Stimulated activated CD4-positive, alpha-beta T cell treated with anti-CD3 and anti-CD28 coated beads, TNF-alpha, amount 100 ng/mL, for 1 hour (primary cell): ENCODE measurements at places on chromosomes 11 and 22.

- no peak for DNase-seq
Measured at GRCh38 chr11:134346976-134347350, 15.2 kb downstream of the GLB1L2 start.

DNA sequence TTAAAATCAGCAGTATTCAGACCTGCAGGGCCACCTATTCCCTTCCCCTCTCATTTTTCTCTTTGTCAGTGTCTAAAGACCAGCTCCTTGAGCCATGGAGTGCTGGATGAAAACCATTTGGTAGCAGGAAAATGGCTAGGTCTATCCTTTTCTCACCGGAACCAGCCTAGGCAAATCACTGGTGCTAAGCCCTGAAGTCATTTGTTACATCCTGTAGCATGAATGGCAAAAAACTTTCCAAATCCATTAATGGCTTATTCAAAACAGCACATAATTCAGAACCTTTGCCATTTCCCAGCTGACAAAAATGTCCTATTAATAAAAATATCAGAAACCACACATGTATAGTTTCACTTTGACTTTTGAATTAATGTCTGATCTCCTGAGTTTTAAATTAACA is 209.5 kb upstream of the E2F8 start:
- no peak for DNase-seq

- DNase-seq = no peak
Measured at GRCh38 chr11:9565822-9566560, 7.5 kb upstream of the WEE1 start.

GRCh38 chr11:57363131-57364080 is 17.5 kb downstream of the PRG3 start:
- no peak for DNase-seq

GRCh38 chr11:126468102-126468521 is 112.6 kb downstream of the ST3GAL4 start:
- no peak for DNase-seq

- no peak for DNase-seq
Measured at GRCh38 chr11:130457623-130458409, 9.4 kb downstream of the ADAMTS15 start.

GRCh38 chr22:47928631-47929030 is 1166.2 kb downstream of the TBC1D22A start:
- no peak for DNase-seq

GRCh38 chr11:37333345-37333744 is 735.3 kb upstream of the RAG2 start:
- DNase-seq = no peak

- no peak for DNase-seq
Measured at GRCh38 chr11:129596351-129596750, 219.3 kb upstream of the TMEM45B start.

DNA sequence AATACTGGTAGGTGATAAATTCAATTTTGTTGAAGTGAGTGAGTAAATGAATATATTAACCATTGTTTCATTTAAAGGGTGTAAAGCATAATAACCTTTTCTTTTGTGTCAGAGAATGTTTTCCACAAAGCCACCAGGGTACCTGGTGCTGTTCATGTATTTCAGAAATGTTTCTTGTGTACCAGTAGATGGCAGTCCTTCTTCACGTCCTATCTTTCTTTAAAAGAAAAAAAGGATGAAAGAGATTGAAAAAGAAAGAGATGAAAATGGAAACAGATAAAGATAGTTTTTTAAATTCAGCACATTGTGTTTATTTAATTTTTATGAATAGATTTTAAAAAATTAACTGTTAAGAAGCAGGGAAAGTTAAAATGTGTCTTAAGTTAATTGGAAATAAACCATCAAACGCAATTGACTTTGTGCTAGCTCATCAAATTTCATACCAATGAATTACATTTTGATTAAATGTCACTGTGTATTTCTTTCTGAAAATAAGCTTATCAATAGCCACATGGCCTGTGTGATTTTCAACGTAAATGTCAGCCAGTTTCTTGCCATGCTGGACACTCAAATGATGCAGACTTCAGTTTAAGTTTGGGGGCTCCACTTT is 65.5 kb upstream of the CHORDC1 start:
- no peak for DNase-seq

DNA sequence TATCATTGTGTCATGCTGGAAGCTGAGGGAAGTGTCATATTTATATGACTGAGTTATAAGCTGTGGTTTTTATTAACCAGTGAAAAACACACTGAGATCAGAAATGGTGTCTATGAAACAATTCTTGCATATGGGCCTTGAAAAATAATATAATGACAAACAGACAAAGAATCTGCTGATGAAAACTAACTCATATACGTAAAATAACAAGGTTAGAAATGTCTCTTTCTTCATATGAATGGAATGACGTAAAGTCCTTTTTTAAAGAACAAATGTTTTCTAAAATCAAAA is 48.8 kb upstream of the PHF21B start:
- DNase-seq = no peak

DNA sequence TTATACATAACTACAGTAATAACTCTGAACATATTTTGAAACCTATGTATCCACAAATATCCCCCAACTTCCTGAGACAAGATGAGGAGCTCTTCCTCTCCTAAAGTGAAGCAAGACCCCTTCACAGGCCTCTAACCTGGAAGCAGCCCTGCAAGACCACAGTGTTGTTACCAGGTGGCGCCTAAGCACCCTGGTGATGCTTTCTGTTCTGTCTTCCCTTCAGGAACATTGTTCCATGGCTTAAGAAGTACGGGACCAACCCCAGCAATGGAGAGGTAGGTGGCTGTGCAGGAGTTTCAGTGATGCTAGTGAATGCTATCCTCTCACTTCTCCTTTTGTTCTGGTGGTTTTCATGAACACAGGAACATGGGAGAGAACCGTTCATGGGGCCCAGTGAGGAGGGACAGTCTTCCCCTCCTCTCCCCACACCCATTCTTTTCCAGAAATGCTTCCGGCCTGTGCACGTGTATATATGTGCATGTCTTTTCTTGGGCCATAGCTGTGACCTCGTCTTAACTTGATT is 6.4 kb downstream of the PPIL2 start:
- no peak for DNase-seq

DNA sequence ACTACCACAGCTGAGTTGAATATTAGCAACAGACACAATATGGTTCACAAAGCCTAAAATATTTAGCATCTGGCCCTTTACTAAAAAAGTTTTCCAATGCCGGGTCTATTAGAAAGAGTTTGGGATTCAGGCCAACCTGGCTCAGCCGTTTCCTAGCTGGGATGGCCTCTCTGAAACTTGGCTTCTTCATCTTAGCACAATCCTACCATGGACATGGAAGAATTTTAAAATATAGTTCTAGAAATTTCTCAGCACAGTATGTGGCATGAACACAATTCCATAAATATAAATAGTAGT is 103.8 kb downstream of the RRAS2 start:
- no peak for DNase-seq

- DNase-seq = no peak
Measured at GRCh38 chr11:71342116-71342515, 89.7 kb upstream of the SHANK2 start.

GRCh38 chr11:14687943-14688627 is 44.5 kb downstream of the PDE3B start:
- DNase-seq = no peak

DNA sequence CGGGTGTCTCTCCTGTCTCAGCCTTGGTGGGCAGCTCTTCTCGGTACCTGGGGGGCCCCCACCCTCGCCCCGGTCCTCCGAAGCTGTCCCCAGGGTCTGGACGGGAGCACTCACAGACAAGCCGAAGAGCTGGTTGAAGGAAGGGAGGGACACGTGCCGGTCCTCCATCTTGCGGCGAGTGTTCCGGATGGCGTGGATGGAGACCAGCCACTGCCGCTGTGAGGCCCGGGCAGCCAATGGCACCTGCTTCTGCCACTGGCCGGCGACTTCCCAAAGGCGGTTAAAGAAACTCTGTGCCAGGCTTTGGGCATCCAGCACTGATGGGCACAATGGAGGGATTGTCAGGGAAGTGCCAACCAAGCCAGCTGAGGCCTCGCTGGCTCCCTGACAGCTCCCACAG is 18.7 kb downstream of the PPM1F start:
- no peak for DNase-seq

- DNase-seq = no peak
Measured at GRCh38 chr11:4680341-4680740, 17.3 kb downstream of the OR51E2 start.

GRCh38 chr11:19577976-19578619 is 134.5 kb upstream of the NAV2 start:
- DNase-seq = no peak

DNA sequence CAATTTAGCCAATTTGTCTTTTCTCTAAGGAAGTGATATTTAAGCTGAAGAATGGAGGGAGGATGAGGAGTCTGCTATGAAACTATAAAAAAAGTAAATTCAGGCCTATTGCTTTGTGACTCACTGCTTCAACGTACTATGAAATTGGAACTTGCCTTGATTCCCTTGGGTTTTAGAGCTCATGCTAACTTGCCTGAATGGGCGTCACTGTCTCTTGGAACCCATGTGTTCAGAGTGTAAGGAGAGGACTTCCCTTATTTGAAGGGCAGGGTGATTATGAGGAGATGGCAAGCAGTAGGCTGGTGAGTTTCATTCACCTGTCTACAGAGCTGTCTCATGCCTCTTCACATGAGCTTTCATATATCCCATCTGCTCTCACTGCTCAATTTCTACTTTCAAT is 28.7 kb upstream of the WT1 start:
- no peak for DNase-seq

- DNase-seq = no peak
Measured at GRCh38 chr11:83545494-83546260, 259.5 kb upstream of the CCDC90B start.

DNA sequence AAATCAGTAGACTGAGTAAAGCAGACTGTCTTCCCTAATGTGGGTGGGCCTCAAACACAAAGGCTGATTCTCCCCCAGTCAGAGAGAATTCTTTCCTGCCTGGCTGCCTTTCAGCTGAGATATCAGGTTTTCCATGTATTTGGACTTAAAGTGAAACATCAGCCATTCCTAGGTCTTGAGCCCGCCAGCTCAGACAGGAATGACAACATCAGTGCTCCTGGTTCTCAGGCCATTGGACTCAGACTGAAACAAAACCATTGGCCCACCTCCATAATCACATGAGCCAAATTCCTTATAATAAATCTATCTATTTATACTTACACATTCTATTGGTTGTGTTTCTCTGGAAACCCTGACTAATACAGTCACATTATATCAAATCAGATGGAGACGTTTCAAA is 56.7 kb upstream of the CLPB start:
- DNase-seq = no peak

DNA sequence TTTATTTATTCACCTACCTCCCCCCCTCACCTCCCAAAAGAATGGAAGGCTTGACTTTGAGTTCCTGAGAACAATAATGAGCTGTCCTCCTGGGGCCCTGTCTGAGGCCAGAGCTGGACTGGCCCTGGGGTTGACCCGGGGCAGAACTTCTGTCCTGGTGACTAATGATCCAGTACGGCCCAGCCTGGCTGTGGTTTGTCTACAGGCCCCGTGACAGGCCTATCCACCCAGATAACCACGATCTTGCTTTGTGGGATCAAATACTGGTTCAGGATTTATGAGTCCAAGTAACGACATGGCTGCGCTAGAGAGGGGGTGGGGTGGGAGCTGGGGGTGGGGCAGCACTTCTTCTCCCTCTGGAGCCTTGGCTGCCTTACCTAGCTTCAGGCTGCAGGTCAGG is 81.5 kb downstream of the WT1 start:
- DNase-seq = no peak

- DNase-seq = no peak
Measured at GRCh38 chr11:6402061-6402470, 11.8 kb downstream of the SMPD1 start.

DNA sequence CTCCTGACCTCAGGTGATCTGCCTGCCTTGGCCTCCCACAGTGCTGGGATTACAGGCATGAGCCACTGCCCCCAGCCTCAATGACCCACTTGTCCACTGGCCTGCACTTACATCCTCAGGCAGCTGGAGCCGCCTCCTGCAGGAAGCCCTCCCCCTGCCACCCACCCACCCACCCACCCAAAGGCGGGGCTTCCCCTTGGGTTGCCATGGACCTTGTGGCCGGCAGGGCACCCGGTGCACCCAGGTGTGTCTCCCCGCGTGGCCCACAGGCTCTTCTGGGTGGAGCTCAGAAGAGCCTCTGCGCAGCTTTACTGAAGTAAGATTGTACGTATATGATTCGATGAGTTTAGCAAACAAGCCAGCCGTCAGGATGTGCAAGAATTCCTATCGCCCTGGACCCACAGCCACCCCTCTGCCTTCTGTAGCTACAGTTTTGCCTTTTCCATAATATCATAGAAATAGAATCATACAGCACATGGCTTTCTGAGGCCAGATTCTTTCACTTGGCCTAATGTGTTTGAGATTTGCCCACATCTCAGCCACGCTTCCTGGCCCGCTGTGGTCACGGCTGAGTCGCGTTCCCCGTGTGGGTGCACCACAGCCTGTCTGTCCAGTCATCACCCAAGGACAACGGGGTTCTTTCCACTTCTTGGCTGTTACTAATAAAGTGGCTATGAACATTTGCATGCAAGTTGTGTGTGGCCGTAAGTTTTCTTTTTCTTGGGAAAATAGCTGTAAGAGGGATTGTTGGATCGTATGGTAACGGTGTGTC is 5.3 kb upstream of the BRSK2 start:
- DNase-seq = no peak

GRCh38 chr22:41410311-41410751 is 28.6 kb downstream of the TEF start:
- no peak for DNase-seq

DNA sequence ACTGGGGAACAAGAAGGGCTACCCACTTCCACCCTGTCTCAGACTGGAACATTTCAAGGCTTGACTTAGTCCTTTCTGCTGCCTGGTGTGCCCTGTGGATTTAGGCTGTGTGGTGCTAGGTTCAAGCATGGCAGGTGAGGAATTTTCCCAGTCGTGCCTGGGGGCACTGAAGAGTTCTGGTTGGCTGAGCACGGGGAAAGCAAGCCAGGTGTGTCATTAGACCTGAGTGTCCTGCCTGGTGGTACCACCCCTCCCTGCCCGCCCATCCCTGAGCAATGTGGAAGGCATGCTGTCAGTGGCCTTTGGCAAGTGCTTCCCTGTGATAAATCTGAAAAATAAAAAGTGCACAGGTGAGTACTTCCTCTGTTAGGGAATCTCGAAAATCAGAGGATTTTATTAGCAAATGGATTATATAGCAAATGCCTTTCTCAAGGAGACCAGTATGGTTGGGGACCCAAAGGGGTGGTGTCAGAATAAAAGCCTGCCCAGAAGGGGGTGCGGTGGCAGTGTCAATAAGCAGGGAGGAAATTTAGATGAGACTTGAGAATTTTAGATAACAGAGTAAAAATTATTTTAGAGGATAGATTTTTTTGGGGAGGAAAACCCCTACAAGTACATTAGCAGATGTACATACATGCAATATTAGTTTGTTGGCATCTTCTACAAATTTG is 22.8 kb downstream of the TEAD1 start:
- no peak for DNase-seq

- no peak for DNase-seq
Measured at GRCh38 chr11:68441466-68442230, 18.9 kb upstream of the PPP6R3 start.
